HuH-7.5 (cell line): ENCODE measurements at places on chromosomes 4 and X.

DNA sequence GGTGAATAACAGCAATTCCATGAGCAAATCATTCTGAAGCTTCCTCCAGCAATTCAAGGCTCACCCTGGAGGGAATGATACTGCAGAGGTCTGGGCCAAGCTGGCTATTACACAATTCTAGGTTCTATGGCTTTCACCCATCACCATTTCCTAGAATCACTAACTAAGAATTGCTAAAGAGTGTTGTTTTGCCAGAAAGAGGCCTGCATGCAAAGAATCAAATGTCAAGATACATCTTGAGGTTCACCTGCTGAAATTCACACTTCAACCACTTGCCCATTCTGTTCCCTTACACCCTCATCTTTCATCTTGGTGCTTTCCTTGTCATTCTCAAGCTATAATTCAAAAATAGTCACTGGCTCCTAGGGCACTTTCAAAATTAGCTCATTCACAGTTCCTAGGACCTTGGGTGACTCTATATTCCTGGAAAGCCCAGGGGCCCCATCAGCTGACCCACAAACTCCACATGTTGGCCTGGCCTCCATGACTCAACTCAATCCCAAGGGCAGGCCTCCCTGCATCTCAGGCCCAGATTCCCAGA is 7.0 kb downstream of the APBB2 start:
- no peak for DNase-seq

GRCh38 chr4:134812611-134813010 is 611.0 kb upstream of the PABPC4L start:
- no peak for DNase-seq

GRCh38 chr4:138669479-138670315 is 345.9 kb upstream of the NOCT start:
- no peak for DNase-seq

DNA sequence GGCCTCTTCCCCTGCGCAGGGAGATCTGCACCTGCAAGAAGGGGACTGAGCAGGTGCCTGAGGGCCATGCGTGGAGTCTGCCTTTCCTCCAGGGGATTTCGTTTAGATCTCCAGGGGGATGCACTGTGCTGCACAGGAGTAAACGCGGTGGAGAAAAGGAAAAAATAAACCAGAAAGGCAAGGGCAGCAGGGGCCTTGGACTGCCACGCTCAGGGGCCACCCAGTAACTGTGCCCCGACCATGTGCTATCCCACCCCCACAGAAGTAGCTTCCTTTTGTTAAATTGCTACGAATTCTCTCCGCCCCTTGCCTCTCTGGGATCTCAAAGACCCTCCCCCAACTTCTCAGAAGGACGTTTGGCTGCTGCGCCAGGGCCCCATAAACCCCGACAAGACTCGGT is 17.2 kb upstream of the HMX1 start:
- DNase-seq = no peak

DNA sequence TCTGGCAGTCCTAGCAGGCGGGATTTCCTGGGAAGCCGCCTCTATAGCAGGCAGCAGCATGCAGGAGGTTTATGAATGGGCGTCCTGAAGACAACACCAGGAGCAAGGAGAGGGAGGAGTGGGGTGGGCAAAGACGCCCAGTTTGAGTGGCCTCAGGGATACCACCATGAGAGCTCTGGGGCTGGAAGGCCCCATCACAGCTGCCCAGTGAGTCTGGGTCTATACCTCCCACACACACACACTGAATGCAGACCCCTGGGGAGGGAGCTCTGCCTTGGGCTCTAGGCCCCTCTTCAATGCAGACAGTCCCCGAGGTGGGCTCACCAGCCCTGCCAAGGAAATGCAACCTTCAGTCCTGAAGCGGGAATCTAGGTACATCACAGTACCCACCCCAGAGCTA is 98.6 kb downstream of the AFAP1 start:
- no peak for DNase-seq

GRCh38 chr4:159027535-159027934 is 75.3 kb upstream of the RAPGEF2 start:
- DNase-seq = no peak

- DNase-seq = no peak
Measured at GRCh38 chrX:11478026-11478425, 184.8 kb downstream of the AMELX start.

GRCh38 chr4:41061482-41062185 is 152.7 kb downstream of the APBB2 start:
- no peak for DNase-seq

DNA sequence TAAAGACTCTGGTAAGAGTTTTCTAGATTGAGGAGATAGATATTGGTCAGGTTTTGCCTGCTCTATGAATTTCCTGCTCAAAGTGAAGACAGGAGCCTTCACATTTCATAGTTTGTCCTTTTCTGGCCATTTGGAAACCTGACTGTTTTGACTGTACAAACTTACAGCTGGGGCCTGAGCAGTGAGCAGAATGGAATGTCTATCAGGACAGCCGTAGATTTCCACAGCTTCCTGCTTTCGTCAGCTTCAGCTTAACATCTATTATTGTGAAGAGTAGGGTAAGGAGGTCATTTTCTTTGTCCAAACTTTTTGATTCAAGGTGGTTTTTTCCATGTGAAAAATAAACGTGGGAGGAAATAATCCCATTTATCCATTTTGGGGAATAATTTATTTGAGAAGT is 124.3 kb upstream of the DIPK2B start:
- no peak for DNase-seq

- no peak for DNase-seq
Measured at GRCh38 chr4:94995684-94996394, 238.1 kb downstream of the BMPR1B start.

- no peak for DNase-seq
Measured at GRCh38 chr4:79043138-79043537, 103.9 kb upstream of the PAQR3 start.

DNA sequence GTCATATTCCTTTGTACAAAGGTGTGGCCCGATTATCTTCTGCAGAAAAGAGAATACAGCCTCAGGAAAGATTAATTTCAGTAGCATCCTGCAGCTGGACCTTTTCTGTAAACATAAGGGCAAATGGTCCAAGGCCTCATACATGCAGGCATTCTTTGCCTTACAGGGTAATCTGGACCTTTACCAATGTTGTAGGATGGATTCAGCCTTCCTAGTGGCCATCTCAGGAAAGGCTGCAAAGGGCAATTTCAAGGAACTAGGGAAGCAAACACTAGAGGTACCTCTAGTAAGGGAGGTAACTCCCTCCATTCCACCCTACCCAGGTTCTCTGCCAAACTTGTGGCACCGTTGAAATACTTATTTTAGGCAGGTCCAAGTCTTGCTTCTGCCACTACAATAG is 43.0 kb downstream of the UGT2B28 start:
- no peak for DNase-seq

GRCh38 chr4:39526765-39527295 is 409 bp downstream of the UGDH start:
- DNase-seq = no peak

GRCh38 chr4:125266901-125267604 is 47.7 kb upstream of the FAT4 start:
- DNase-seq = no peak

GRCh38 chr4:119315036-119315435 is 6.9 kb downstream of the FABP2 start:
- DNase-seq = no peak

GRCh38 chr4:101348367-101348827 is 1.1 kb upstream of the PPP3CA start:
- DNase-seq = no peak

- no peak for DNase-seq
Measured at GRCh38 chr4:148292686-148293085, 149.5 kb downstream of the NR3C2 start.

DNA sequence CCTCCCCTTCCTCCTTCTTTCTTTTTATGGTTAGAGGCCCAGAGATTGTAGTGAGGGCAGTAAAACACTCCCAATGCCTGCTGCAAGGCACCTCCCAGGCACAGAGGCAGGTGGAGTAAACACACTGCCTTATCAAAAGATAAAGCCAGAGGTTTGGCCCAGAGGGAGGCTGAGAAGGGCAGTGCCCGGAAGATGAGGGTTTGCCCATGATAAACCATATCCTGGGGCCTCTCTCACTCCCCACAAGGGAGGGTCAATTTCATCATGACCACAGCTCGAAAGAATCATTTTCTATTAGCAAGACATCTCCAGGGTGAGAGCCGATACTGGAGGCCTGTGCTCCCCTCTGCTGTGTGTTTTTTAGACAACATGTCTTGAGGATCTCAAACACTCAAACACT is 98.5 kb upstream of the FAM9C start:
- no peak for DNase-seq

DNA sequence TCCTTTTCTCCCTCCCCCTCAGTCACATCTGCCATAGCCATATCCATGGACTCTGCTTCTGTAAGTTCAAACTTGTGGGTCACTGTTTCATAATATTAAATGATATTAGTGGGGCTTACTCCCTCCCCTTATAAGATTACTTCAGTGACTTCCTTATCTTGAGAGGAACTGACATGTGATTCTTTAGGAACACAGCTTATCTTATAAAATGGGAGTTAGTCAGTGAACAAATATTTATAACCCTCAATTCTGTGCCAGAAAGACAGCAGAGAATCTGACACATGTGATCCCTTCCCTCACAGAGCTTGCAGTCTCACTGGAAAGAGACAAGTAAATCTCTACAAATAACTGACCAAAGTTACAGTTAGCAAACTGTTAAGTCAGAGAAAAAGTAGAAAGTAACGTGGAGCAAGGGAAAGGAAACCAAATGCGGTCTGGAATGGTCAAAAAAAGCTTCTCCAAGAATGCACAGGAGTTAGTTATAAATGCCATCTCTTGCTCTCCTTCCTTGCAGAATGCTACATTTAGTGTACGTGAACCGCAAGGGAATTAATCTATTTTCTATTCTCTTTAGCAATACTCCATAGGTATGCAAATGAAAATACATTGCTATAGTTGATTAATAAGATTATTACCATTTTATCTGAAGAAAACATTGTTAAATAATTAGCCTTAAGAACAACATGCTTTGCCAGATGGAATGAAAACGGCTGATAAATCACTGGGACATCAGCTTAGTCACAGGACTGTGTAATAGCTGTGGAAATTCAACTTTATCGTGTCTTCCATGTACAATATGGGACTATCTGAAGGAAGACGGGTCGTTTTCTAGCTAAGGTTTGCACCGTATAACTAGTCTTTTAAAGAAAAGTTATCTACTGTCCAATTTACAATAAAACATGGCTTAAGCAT is 29.0 kb downstream of the SGMS2 start:
- DNase-seq = no peak

GRCh38 chrX:37608156-37608555 is 36.7 kb downstream of the LANCL3 start:
- DNase-seq = no peak

GRCh38 chr4:32884198-32884597 is 2164.0 kb downstream of the PCDH7 start:
- DNase-seq = no peak

GRCh38 chr4:52822583-52822971 is 39.5 kb upstream of the RASL11B start:
- DNase-seq = no peak

DNA sequence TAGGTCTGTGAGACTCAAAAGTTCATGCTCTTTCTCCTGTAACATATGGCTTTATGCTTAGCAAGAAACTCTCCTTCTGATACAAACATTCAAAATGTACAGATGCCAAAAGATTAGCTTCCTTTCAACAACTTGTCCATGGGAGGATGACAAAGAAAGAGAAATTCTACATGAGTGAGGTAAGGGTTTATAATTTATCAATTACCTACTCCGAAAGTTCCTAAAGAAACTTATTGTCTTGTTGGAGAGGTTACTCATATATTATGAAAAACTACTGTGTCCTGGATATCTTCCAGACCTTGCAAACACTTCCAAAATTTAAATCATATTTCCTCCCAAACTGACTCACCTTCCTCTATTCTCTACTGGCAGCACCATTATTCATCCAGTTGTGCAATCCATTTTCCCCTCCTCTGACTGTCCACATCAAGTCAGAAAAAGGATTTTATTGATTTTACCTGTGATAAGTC is 65.1 kb downstream of the ENPEP start:
- no peak for DNase-seq

DNA sequence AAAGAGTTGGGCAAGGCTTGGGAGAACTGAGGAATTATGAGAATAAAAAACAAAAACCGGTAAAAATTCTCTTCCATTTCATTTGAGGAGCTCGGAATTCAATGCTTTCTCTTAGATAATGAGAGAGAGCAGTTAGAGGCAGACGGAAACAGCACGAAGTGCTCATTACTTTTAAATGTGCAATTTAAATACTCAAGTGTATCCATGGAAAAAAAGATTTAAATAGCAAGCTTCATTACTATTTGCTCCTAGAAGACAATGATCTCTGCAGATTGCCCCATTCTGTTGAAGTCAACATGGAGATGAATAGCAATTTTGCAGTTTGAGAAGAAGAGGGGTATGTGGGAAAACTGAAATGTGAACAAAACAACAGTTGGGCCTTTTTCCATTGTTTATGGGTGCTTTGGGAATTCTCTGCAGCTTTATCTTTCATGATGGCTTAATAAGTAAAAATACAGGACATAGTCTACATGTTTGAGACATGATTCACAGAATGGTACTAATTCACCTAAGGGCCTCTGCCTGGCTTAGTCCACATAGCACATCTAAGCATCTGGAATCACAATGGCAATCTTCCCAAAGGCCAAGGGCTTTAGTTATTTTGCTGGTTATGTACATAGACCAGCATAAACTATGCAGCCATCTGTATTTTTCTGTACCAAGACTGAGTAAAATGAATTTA is 512.7 kb upstream of the FAT1 start:
- DNase-seq = no peak

DNA sequence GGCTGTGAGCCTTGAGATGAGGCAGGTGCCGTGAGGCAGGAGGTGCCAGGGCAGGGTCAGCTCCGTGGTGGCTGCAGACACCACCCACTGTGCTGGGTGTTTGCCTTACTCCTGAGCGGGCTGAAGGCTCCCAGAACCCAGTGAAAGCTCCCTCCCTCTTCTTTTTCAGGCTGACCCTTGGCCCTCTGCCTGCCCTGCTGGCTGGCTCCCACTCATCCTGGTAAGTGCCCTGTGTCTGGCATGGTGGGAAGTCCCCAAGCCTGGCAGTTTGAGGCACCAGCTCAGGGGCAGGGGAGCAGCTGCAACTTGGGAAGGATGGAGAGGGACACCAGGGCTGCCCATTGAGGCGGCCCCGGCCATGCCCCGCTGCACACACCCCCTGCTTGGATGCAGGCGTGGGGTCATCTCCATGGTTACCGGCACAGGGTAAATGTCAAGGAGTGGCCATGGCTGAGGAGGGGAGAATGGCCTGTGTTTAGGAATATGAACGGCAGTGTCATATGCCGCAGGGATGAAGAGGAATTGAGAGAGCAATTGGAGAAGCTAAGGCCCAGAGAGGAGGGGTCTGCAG is 16.8 kb downstream of the SH3BP2 start:
- DNase-seq = no peak

DNA sequence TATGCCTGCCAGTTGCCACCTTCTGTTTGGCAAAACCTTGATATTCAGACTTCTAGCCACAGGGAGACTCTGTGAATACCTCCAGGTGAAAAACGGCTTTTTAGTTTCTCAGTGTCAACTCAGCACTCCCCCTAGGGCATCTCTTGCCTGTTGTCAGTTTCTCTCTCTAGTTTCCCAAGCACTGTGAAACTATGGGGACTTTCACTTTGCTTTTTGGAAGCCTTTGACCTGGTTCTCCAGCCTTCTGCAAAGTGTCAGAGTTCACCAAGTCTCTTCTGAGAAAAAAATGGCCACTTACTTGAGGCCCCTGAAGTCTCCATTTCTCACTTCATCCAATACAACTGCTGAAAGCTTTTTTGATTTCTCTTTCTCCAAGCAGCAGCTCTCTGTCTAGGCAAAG is 521.5 kb downstream of the INPP4B start:
- DNase-seq = no peak

GRCh38 chrX:108224727-108225621 is 133.4 kb downstream of the ATG4A start:
- DNase-seq = no peak

GRCh38 chr4:105966051-105966450 is 70.8 kb downstream of the NPNT start:
- DNase-seq = no peak
